ENCODE measurements at places on chromosomes 3 and 15.

DNA sequence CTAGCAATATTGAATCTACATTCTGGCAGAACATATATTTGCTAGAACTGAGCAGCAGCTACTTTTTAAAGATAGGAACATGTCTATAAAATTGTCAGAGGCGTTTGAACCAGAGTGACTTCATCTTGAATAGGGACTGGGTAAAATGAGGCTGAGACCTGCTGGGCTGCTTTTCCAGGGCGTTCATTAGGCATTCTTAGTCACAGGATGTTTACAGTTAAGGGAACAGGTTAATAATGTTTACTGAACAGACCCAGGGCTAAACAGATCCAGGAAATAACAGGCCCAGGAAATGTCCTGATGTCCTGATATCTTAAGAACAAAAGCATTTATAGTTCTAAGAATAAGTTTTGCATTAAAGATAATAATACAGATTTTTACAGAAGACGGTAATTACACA is 34.5 kb upstream of the B3GALNT1 start:
- DNase-seq: no peak

GRCh38 chr3:66910266-66911055 is 87.6 kb upstream of the KBTBD8 start:
- no peak for DNase-seq

DNA sequence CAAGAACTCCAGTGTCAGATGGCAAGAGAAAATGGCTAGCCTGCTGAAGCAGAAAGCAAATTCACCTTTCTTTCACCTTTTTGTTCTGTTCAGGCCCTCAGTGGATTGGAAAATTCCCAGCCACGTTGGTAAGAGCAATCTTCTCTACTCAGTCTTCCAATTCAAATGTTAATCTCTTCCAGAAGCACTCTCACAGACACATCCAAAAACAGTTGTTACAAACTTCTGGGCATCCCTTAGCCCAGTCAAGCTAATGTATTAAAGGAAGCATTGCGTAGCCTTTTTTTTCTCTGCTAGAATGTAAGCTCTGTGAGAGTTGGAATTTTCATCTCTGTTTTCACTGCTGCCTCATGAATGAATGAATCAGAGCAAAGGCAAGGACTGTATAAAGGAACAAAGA is 109.2 kb upstream of the ROBO2 start:
- no peak for DNase-seq

GRCh38 chr3:170350515-170351413 is 6.8 kb upstream of the SKIL start:
- DNase-seq: no peak

GRCh38 chr3:38016847-38017444 is 12.5 kb downstream of the PLCD1 start:
- DNase-seq: no peak

GRCh38 chr3:12405432-12406272 is 78.6 kb upstream of the TSEN2 start:
- DNase-seq: no peak

All from activated CD8-positive, alpha-beta T cell treated with anti-CD3 and anti-CD28 coated beads for 36 hours (primary cell).